ENCODE measurements at places on chromosomes 13 and 19.

- peak; percentile 43 for DNase-seq
Measured at GRCh38 chr19:42066075-42066754, 3.8 kb downstream of the GRIK5 start.

DNA sequence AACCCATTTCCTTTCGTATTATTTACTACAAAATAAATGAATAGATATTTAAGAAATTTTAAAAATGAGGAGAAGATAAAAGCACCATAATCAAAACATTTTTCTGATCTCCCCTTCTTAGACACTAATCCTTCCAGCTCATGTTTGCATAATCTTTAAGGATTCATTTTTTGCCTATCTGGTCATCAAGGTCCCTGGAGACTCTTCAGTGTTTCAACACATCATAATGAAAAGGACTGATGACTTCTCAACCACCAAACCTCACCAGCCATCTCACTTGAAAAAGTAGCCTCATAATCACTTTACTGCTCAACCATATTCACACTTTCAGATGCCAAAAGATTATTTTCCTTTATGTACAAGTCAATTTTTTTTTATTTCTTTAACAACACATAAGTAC, 80.1 kb downstream of the DCLK1 start:
- peak; percentile 80 for DNase-seq

DNA sequence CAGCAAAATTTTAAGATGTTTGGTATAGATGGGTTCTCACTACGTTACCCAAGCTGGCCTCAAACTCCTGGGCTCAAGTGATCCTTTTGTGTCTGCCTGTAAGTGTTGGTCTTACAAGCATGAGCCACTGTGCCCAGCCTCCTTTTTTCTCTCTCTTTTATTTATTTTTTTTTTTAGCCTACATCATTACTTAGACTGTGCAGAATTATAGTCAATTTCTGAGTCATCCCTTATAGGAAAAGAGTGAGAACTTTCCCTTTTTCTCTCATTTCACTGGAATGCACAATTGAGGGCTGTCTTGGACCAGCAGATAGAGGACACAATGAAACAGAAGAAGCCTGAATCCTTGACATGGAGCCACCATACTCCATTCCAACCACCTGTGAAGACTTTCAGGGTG, 13.3 kb downstream of the TSKS start:
- DNase-seq: peak; percentile 71

GRCh38 chr19:13670846-13671245, 93.5 kb upstream of the MRI1 start:
- no peak for DNase-seq

GRCh38 chr13:80430561-80430960, 89.6 kb upstream of the SPRY2 start:
- DNase-seq: peak; percentile 5

- no peak for DNase-seq
Measured at GRCh38 chr19:4472174-4472974, at the start of gene HDGFL2. TSS of gene HDGFL2 (plus strand) at chr19:4472297. CDS start at chr19:4472351, 54 bp downstream.

- DNase-seq: no peak
Measured at GRCh38 chr19:43674596-43674995, 4.6 kb upstream of the PLAUR start.

DNA sequence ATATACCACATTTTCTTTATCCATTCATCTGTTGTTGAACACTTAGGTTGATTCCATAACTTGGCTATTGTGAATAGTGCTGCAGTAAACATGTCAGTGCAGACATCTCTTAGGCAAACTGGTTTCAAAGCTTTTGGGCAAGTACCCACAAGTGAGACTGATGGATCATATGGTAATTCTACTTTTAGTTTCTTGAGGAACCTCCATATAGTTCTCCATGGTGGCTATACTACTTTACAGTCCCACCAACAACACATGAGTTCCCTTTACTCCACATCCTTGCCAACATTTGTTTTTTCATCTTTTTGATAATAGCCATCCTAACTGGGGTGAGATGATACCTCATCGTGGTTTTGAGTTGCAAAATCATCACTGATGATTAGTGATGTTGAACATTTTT, 8.5 kb downstream of the CYSLTR2 start:
- DNase-seq: no peak

DNA sequence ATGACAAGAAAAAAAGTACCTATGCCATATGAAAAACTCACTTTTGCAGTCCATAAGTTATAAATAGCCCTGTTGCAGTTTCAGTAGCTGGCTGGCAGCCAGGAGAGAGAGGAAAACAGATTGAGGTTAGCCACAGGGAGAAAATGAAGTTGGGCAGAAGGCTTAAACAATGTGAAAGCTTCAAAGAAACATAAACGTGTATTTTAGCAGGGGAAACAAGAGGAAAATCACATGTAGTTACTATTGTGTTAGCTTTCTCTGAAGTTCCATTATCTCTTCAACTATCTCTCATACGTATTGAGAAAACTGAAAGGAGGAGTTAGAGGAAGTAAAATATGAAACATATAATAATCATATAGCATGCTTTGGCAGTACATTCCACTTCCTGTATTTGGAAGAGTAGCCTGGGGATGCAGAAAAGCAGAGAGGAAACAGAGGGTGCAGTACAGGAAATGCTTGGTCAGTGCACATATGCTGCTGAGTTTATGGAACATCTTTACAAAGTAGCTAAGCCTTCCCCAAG, 1551.1 kb downstream of the EFNB2 start:
- peak; percentile 74 for DNase-seq

DNA sequence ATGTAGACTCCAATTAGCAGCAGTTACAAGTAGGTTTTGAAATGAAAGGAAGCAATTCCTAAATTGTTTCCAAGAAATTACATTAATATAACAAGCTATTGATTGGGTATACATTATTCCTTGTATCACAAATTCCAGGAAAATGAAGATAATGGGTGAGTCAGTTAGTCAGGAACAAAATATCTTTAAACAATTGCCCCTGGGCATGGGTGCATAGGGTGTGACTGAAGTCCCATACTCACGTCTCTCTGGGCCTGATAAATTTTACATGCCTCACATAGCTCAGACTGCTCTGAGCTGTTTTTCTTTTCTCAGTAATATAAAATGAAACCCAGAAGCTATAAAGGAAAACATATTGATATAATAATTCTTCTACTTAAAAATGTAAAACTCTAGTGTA, 87.8 kb downstream of the FNDC3A start:
- DNase-seq: peak; percentile 53

DNA sequence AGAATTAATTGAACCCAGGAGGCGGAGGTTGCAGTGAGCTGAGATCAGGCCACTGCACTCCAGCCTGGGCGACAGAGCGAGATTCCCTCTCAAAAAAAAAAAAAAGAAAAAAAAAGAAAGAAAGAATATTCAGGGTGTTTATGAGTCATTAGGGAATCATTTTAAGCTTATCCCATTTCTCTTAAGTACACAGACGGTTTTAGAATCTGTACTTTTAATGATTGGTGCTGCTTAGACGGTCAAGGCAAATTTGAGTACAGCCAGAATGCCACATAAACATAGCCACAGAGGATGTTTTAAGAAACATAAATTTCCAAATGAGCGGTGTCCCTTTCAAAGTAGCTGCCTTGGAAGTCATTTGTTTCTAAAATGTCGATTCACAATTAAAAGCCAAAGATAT, 2.6 kb downstream of the SPRYD7 start:
- no peak for DNase-seq

- DNase-seq: no peak
Measured at GRCh38 chr13:101570410-101570809, 117.9 kb downstream of the ITGBL1 start.

- peak; percentile 24 for DNase-seq
Measured at GRCh38 chr13:76854894-76855293, 31.3 kb downstream of the KCTD12 start.

DNA sequence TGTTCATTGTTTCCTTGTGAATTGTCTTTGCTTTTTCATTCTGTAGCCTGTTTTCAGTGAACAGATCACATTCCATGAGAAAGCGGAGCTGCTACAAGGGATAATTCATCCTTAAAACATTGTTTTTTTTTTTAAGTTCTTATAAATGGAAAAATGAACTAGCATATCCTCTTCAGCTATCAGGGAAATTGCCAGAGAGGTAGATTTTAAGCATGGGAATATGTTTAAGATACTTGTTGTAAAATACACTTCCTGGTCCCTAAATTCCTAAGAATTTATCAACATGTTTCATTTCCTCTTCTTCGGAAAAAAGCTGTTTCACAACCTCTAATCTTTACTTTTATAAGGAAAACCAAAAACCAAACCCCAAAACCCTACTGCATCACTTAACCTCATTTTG, 238.0 kb downstream of the POSTN start:
- peak; percentile 47 for DNase-seq

DNA sequence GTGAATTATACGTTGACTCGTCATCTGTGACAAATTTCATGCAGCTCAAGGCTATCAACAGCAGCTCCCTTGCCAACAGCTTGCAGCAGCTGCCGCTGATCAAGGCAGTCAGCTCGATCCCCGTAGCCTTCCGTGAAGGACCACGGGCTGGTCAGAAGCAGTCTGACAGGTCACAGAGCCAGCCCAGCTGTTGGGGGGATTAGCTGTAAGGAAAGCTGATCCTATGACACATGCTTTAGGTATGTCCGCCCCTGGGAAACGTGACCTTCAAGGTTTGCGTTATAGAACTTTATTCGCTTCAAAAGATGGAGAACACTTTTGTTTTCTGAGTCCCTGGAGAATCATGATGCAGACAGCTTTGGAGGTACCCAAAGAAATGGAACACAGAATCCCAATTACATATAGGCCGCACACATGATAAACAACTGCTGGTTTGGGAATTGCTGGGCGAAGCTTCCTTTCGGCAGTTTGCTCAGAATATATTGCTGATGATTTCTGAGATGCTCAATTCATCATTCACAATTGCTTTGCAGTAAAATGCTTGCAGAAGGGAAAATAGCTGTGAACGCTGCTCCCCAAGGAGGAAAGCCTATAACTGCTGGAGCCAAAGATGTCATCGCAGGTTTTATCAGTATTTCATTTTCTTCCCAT, 62.6 kb upstream of the USP29 start:
- DNase-seq: no peak

GRCh38 chr13:113454936-113455335, 1.6 kb upstream of the ADPRHL1 start:
- DNase-seq: no peak

GRCh38 chr19:30817965-30818567, 445.9 kb downstream of the ZNF536 start:
- no peak for DNase-seq

- peak; percentile 73 for DNase-seq
Measured at GRCh38 chr19:45059258-45059965, 16.9 kb downstream of the ZNF296 start.

DNA sequence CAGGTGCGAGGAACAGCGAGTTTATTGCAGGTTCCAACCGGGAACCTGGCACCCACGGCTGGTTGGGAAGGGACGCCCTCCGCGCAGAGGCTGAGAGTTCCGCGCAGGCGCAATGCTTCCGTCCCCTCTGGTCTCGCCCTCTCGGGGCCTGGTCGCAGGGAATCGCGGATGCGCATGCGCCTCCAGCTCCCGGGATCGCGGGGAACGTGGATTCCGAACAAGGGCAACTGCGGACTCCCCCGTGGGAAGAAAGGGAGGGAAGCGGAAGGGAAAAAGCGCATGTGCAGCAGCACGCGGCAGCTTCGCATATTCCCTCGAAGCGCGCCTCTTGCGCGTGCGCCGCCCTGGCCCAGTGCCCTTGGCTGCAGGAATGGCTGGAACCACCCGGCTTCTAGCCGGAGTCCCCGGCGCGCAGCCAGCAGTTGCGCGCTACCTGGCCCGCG, 1.1 kb downstream of the TSSK6 start:
- peak; percentile 79 for DNase-seq

GRCh38 chr13:28094306-28094705, 6.1 kb downstream of the FLT3 start:
- DNase-seq: no peak

DNA sequence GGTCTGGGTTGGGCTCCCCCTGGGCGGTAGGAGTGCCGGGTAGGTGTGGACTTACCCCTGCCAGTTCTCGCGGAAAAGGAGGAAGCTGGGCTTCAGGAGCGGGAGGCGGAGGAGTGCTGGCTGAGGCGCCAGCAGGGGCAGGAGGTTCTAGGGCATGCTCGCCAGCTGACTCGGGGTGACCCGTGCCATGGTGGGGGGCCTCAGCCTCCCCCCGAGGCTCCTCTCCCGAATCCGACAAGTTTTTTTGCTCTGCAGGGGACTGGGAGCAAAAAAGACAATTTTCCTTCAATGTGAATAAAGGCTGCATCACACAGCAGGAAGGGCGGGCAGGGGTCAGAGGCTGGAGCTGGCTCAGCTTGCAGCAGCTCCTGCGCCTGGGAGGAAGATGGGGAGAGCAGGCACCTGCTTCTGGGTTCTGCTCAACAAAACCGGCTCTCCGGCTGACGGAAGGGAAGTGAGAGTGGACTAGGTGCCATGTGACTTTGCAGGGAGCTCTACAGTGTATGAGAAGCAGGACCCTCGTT, 26.5 kb downstream of the RANBP3 start:
- no peak for DNase-seq

DNA sequence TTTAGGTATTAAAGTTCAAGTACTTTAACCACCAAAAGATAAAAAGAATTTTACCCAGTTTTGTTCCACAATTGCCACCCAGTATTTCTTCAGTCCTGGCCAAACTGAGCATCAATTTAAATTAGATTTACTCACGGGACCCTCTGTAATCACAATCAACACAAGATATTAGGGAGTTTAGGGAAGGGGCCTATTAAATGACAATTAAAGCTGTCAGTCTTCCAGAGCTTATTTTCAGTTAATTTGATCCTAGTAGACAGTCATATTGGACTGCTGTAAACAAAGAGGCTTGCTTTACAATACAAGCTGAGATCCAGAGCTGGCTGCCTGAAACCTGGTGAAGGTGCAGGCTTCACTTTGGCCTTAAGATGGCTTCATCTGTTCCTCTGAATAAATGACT, 321.2 kb upstream of the NBEA start:
- DNase-seq: no peak

- DNase-seq: peak; percentile 75
Measured at GRCh38 chr19:10388957-10389356, 8.6 kb upstream of the TYK2 start.

DNA sequence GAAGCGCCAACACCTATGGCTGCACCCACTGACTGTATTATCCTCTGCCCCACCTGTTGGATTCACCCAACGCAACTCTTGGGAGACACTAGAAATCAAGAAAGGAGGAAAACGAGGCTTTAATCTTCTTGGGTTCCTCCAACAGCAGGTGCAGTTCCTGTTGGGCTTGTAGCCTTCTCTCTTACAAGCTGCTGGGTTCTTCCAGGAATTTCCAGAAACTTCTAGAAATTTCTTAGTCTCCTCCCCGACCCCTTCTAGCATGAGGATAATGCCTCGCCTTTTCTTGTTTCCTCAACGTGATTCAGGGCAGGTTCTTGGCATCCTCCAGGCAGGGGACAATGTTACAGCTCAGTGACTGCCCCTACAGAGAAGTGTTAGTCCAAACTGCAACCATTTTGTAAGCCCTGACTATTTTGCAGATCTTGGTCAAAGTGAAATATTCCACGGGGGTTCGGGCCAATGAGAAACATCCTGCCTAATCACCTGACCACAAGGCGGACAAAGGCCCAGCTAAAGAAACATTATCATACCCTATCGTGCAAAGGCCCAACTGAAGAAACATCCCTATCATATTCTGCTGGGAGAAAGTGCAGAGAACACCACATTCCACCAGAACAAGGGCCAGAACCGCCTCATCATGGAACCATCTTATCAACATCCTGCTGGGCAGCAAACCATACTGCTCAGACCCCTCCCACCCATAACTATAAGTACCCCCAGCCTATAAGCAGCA, 614 bp upstream of the PNMA8A start:
- no peak for DNase-seq

GRCh38 chr13:88339271-88339741, 668.1 kb downstream of the SLITRK5 start:
- DNase-seq: no peak

GRCh38 chr13:105466376-105466775, 1069.1 kb downstream of the EFNB2 start:
- no peak for DNase-seq

GRCh38 chr19:15101479-15102082, 5.6 kb upstream of the SYDE1 start:
- peak; percentile 36 for DNase-seq

All from fibroblast of skin of scalp (primary cell).